ENCODE measurements at places on chromosomes 7 and 10.

DNA sequence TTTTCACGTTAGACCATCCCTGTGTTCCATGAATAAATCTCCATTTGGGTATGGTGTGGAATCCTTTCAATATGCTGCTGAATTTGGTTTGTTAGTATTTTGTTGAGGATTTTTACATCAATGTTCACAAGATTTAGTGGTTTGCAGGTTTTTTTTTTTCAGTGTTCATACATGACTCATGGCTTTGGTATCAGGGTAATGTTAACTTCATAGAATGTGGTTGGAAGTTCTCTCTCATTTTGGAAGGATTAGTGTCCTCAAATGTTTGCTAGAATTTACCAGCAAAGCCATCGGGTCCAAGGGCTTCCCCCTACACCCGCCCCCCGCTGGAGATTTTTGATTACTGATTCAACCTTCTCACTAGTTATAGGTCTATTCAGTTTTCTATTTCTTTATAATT, 398.0 kb downstream of the NXPH1 start:
- no peak for DNase-seq

- DNase-seq, result no peak
Measured at GRCh38 chr7:39005036-39005435, 27.3 kb downstream of the POU6F2 start.

GRCh38 chr7:157547102-157547501, 210.3 kb downstream of the DNAJB6 start:
- DNase-seq, result no peak

DNA sequence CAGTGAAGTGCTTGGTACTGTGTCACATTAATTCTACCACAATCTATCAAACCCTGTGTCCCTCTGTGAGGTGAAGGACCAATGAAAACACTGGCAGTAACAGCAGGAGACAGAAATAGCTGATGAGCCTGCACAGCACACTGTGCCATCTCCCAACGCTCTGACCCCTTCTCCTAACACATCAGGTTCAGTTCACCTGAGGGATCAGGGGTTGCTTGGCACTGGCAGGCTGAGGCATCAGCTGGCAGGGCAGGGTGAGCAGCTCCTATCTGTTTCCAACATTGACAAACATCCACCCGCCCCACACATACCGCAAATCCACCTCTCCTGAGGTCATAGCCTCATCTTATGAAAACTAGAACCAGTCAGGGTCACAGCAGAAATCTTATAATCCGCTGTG, 120.9 kb downstream of the ICA1 start:
- DNase-seq, result no peak

DNA sequence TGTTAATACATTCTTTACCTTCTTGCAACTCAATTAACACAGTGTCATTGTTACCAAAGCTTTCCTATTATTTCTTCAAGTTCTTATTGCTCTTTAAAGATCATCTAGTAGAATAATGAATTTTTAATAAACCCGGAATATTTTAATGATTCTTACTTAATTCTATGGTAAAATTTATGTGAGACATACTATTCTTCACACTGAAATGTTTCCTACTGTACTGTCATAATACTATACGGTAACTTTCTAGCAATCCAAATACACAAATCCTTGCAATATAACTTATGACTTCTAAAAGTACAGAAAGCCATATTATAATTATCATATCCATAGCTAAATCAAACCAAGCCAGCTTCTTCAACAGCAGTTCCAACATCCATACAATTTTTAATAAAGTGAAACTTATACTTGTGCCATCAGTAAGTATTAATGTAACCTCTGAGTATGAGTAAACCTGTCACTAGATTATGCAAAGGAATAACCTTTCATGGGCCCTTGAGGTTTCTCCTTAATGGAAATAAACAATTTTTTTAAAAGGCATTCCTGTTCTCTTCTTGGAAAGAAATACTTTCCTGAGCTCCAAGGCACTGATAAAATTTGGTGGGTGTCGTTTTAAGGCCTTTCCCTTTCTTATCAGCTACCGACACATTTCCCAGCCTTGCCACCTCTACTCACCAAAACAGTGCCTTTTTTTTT, 87.4 kb downstream of the IMMP2L start:
- DNase-seq, result no peak

DNA sequence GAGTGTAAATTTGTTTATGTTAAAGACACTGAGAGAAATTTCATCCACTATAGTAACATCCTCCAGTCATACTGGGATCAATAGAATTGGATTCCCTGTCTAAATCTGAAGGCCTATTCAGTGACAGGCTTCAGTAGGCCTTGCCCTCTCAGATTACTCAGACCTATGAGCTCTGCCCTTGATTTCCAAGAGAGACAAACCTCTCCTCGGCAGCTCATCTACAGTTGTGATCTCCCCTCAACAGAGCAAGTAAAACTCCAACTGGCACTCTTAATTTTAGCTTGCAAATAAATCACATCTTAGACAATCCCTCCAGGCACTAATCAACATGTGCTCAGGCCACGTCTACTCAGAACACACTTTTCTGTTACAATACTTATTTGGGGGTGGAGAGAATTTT, 1191.4 kb upstream of the PHF14 start:
- no peak for DNase-seq

DNA sequence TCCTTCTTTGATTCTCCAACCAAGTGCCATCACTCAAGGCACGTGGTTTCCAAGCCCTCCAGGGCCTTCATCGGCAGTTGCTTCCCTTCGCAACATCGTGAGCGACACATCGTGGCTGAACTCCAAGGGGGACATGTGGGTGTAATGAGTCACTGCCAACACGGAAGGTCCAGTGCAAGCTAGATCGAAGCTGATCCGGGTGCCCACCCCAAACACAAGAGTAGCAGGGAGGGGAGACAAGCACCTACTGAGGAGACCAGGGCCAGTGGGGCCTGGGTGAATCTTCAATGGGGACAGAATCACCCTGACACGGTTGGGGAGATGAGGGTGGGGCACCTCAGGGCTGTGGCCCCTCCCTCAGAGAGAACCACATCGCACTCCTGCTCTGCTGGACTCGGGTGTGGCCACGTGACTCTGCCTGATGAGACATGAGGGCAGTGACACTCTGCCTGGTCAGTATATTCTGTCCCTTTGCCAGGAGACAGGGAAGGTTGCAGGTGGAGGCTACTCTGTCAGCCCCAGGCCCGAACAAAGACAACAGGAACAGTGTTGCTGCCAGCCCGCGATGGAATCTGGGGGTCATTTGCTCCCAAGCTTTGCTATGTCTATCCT, 36.8 kb upstream of the HSPA12A start:
- no peak for DNase-seq
